Activated effector memory CD4-positive, alpha-beta T cell treated with Interleukin-2 at 50 U/mL for 16 hours (primary cell): ENCODE measurements at places on chromosomes 3 and 15.

DNA sequence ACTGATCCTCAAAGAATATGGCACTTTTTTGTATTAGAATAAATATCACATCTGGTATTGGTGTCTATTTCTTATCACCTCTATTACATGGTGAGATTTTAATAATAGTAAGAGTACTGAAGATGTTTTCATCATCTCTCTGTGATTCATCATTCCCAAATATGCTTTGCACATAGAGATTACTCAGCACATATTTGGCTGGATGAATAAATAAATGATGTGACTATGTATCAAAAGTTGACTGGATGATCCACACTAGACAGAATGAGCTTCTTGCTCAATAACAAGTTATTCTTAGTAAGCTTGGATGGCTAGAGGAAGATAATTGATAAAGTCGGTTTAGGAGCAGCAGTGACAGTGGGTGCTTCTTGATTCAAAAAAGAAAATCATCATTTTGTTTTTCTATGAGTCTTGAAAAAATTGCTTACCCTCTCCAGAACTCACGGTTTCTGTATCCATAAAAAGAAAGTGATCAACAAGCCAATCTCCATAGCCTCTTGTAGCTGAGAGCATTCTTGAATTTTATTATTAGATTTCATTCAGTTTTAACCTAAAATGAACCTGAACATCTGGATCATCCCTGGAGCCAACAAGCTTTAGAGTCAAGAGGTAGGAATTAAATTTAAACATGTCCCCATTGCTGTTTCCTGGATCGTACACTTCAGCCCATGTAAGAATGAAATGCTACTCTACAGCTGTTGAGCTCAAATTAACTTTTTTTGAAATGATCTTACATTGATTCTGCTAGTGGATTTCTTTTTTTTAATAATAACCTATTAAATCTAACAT lies 104.8 kb upstream of the OSTN start:
- DNase-seq, result no peak

- DNase-seq, result no peak
These were observed 97.2 kb downstream of the TBC1D5 start for GRCh38 chr3:17645074-17645698.

- DNase-seq, result no peak
These were observed 121.3 kb upstream of the SOX14 start for GRCh38 chr3:137642831-137643230.

- no peak for DNase-seq
These were observed 694 bp upstream of the EEFSEC start for GRCh38 chr3:128152419-128153155.

GRCh38 chr3:171690281-171690680 lies 120.0 kb downstream of the PLD1 start:
- DNase-seq, result no peak

DNA sequence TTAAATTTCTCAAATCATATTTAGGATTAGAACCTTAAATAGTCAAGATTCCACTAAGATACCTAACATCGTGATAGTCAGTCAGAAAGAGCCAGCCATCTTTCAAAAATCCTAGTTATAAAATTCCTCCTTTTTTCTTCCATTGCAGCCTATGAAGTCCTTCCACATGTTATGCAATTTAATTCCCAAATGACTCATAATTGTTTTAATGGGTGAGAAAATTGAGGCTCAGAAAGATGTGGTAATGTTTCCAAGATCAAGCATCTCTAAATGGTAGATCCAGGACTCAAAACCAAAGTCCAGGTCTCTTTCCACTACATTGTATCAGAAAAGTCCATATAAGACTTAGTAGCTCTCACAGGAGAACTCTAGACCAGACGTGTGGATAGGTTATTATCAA lies 9.5 kb downstream of the CFAP44 start:
- no peak for DNase-seq

GRCh38 chr3:78351334-78351733 lies 1311.4 kb downstream of the ROBO2 start:
- DNase-seq, result no peak

DNA sequence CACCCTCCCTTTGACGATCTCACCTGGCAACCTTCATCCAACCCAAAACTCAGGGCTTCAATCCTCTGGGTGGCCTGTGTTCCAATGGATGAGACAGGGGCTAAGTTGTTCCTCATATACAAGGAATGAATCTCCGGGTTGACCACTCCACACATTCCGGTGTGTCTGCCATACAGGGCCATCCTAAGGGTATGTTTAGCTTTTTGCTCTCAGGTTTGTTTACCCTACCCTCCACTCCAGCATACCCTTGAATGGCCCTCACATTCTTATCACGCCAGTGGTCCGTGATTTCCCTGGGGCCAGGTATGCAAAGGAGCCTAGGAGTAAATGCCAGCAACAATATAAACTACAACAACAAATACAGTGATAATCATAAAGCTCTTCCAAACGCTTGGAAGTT lies 45.7 kb upstream of the VGLL3 start:
- DNase-seq, result no peak

- no peak for DNase-seq
These were observed 105.5 kb downstream of the HHLA2 start for GRCh38 chr3:108401836-108402235.

- DNase-seq, result peak; percentile 25
These were observed 897 bp upstream of the TLE3 start for GRCh38 chr15:70098461-70099166.

- no peak for DNase-seq
These were observed 11.8 kb upstream of the MYO5A start for GRCh38 chr15:52540374-52541012.

DNA sequence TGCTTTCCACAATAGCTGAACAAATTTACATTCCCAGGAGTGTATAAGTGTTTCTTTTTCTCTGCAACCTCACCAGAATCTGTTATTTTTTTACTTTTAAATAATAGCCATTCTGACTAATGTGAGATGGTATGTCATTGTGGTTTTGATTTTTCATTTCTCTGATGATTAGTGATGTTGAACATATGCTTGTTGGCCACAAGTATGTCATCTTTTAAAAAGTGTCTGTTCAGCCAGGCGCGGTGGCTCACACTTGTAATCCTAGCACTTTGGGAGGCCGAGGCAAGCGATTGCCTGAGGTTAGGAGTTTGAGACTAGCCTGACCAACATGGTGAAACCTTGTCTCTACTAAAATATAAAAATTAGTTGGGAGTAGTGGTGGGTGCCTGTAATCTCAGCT lies 619.3 kb downstream of the SI start:
- no peak for DNase-seq

DNA sequence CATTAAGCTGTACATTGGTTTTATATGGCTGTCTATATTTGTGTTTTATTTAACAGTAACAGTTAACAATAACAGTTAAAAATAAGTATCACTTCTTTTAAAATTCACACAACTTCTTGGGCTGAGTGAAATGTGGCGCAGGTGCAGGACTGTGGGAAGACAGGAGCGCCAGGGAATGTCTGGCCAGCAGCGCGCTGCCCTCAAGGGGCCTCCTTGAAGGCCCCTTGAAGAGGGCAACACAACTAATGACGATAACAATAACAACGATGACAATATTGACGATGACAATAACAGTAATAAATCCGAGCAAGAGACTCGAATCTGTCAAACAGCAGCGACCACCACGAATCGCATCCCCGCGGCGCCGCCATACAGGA lies 411 bp upstream of the PPP2R3A start:
- DNase-seq, result no peak

GRCh38 chr3:23952646-23953045 lies 7.6 kb downstream of the NR1D2 start:
- DNase-seq, result no peak

- no peak for DNase-seq
These were observed 489.6 kb upstream of the RASGRP1 start for GRCh38 chr15:39054128-39054732.

DNA sequence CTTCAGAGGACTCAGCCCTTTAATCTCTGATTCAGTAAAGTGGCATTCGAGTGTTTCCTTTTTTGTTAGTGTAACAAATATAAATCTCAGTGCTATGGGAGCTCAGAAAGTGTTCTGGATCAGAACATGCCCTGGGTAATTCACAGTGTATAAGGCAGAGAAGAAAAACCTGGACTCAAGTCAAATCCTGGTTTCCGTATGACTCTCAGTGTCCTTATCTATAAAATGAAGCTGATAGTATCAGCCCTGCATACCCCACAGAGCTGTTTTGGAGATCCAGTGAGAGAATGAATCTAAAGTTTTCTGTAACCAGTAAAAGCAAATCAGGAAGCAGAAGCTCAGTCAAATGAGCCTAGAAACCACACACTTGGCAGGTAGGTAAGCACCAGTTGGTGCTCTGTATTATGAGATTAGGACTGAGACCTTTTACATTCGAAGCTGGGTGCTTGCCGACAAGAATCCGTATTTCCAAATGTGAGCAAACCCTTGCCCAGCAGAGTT lies 67.2 kb downstream of the IL1RAP start:
- DNase-seq, result no peak

GRCh38 chr3:122996038-122996580 lies 31.5 kb downstream of the SEMA5B start:
- no peak for DNase-seq

GRCh38 chr3:136409549-136409948 lies 159.4 kb downstream of the PCCB start:
- DNase-seq, result no peak

DNA sequence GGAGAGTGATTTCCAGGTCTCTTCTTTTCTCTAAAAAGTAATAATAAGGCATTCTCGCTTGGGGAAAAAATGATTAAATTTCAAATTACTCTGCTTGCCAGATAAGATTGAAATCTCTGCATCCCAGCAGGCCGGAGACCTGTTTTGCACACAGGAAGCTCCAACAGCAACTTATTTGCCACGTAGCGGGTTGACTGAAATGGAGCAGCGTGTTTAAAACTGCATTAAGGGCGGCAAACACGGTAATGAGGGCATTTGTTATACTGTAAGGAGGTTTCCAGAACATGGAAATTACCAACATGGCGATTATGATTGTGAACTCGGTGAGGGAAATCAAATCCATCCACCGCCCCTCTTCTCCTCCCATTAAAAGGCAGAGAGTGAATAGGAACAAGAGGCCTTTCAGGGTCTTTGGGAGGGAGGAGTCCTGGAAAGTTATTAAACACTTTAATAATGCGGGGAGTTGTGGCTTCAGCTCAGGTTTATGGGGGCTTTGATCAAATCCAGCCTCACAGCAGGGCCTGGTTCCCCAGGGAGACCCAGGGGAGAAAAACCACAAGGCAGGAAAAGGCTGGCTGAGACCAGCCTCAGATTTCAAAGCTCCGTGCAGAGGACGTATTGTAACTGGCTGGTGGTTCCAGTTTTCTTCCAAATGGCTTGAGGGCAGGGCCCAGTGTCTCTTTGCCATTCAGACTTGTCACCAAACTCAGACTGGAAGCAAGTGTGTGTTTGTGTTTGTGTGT lies 242.3 kb downstream of the TLE3 start:
- DNase-seq, result no peak

GRCh38 chr3:102235679-102236078 lies 199.1 kb upstream of the ZPLD1 start:
- DNase-seq, result no peak

DNA sequence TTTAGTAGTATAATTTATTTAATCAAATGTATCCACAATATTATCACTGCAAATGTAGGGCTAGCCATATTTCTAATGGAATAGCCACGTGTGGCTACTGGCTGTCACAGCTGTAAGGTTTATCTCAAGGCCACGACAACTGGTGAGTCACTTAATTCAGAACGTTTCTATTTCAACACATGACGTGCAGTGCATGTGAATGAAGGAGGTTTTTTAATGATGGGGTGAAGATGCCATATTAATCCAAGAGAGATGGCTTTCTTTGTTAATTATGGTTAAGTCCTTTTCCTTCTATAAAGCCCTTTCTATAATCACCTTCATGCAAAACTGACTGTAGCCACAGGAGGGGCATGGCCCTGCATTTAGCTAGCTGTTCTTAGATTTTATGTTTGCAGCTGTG lies 212.0 kb downstream of the FEZF2 start:
- DNase-seq, result no peak

GRCh38 chr3:76661527-76662250 lies 378.2 kb upstream of the ROBO2 start:
- DNase-seq, result no peak

DNA sequence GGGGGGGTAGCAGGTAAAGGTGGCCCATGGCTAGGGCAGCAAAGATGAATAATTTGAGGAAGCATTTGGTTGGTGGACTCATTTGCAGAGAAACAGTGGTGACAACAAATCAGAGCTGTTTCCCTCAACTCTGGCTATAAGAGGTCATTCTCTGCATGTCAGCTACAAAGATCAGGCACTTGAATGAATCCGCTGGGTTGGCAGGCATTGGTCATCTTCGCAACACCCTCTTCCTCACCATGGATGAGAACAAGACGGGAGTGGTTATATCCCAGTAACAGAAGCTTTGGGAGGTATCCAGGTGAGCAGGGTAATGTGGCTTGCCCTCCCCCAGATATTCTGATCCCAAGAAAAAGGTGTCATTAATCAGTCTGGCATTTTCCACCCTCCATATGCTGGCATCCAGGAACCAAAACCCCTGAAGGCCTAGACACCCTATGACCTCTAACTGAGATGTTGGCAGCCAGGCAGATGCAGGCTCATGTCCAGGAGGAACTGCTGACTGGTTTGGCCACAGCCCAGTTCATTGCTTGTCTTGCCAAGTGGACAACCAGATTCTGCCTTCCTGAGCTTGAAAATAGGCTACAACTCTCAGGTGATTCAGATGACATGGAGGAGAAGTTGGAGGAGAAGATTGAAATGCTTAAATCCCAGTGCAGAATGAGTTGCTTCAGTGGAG lies 108.9 kb upstream of the TRIM42 start:
- no peak for DNase-seq

GRCh38 chr3:175392653-175393052 lies 533.5 kb downstream of the NAALADL2 start:
- no peak for DNase-seq

DNA sequence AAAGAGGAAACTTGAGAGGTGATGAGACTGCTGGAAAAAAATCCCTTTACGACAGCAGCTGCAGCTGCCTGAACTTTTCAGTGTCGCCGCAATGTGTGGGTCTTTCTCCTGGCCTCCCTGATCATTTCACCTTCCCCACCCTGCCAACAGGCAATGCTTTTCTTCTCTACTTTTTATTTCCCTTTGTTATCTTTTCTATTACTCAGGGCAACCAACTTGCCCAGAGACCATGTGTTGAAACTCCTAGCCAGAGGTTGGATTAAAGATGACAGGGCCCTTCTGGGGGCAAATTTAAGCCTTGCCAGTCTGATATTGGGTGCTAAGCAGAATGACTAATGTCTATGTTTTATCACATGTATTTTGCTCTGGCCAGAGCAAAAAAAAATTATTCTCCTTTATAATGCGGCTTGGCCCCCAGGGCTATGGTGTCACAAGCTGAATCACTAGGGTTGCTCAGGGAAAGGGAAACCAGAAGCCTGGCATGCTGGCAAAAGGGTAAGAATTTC lies 51.5 kb upstream of the CFAP20DC start:
- DNase-seq, result no peak

- DNase-seq, result no peak
These were observed 9.4 kb downstream of the CLSTN2 start for GRCh38 chr3:139944256-139944910.

- DNase-seq, result no peak
These were observed 338.3 kb upstream of the ATP11B start for GRCh38 chr3:182455011-182455410.

GRCh38 chr3:184029443-184029842 lies 2.1 kb upstream of the HTR3D start:
- DNase-seq, result no peak

GRCh38 chr3:100254168-100254777 lies 6.5 kb upstream of the TBC1D23 start:
- DNase-seq, result no peak
